Suprapubic skin (tissue), 4 donors: ENCODE measurements at places on chromosomes 7 and 10. TPM values are rescaled to one million over a fixed set of nuclear protein-coding genes. Genes with fewer than 3 reads are reported as not detected.

DNA sequence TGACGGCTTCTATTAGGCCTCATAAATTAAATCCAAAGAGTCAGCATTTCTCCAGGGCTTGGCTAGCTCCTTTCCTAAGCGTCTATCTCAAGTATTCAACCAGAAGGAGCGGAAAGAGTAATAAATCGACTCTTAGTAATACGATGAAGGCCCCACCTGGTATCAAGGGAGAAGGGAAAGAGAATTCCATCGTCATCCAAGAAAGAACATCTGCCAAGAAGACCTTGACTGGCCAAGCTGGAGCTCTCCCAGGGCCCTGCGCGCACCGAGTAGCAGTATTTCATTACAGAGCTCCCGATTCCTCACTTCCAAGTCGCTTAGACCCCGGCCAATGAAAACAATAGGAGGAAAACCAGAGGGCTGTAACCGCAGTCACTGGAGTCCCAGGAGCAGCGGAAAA lies 178.0 kb upstream of the FRMD4A start:
- no peak for DNase-seq

RADIL gene
- total RNA-seq = 2.1 TPM

PAPSS2 gene
- 5.6 TPM for total RNA-seq

SIRT1 gene
- 26.3 TPM for total RNA-seq

- DNase-seq = no peak
These were observed 8.2 kb upstream of the VCL start for GRCh38 chr10:73989594-73990150.

GRCh38 chr7:139620676-139621344 lies 97.3 kb downstream of the CLEC2L start:
- no peak for DNase-seq

DNA sequence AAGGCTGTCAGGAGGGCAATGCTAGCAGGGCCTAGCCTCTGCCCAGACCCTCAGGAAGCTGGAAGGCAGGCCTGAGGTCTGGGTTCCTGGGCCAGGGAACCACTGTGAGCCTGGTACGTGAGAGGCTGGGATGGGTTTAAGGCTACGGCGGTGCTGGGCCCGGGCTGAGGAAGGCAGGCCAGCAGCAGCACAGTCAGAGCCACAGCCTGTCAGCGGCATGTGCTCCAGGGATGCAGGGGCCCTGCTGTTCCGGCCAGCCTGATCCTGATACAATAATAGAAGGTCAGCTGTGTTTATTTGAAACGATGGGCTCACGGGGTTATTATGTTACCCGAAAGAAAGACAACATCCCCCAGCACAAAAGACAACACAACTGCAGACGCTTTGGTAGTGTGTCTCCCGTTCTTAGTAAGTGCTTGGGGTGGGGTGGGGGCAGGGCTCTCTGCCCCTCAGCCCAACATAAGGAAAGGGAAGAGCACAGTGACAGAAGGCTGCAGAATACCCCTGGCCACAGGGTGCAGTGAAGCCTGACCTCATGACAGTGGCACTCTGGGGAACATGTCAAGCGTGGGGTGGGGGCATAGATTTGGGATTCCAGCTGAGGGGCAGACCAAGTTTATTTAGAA lies 95.0 kb downstream of the COL13A1 start:
- no peak for DNase-seq

GRCh38 chr10:81414038-81414437 lies 461.0 kb upstream of the NRG3 start:
- DNase-seq = no peak

GRCh38 chr10:10803278-10803677 lies 214.4 kb upstream of the CELF2 start:
- no peak for DNase-seq

- no peak for DNase-seq
These were observed 531.2 kb downstream of the HTR7 start for GRCh38 chr10:90326498-90327267.

DNA sequence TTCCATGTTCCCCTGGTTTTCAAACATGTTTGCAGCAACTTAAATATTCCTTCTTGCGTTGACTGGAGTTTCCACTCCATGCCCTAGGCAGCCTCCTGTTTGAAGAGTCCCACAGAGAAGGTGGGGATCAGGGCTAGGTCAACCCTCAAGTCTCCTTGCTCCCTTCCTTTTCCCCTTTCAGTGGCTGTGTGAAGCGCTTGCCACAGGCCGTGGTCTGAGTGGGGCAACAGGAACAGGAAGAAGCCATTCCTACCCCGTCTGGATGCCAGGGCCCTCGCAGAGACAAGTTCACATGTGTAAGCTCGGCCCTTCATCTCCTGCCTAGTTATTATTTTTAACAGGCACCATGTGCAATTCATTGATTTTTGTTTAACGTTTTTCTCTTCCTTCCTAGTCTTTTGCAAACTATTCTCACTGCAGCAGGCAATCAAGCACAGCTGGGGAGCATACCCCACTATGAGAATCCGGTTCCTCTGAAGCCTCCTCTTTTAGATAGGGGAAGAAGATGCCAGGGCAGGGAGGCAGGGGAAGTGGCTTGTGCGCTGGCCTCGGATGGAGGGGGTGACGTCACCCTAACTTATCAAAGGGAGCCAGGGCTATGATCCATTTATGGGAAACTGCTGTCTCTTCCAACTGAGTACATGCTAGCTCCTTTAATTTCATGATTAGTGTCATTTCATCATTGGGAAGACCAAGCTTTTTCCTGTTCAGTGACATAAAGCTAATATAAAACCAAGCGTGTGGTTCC lies 64.2 kb downstream of the PRLHR start:
- DNase-seq = no peak

SERPINE1 gene
- 22.9 TPM for total RNA-seq

DNA sequence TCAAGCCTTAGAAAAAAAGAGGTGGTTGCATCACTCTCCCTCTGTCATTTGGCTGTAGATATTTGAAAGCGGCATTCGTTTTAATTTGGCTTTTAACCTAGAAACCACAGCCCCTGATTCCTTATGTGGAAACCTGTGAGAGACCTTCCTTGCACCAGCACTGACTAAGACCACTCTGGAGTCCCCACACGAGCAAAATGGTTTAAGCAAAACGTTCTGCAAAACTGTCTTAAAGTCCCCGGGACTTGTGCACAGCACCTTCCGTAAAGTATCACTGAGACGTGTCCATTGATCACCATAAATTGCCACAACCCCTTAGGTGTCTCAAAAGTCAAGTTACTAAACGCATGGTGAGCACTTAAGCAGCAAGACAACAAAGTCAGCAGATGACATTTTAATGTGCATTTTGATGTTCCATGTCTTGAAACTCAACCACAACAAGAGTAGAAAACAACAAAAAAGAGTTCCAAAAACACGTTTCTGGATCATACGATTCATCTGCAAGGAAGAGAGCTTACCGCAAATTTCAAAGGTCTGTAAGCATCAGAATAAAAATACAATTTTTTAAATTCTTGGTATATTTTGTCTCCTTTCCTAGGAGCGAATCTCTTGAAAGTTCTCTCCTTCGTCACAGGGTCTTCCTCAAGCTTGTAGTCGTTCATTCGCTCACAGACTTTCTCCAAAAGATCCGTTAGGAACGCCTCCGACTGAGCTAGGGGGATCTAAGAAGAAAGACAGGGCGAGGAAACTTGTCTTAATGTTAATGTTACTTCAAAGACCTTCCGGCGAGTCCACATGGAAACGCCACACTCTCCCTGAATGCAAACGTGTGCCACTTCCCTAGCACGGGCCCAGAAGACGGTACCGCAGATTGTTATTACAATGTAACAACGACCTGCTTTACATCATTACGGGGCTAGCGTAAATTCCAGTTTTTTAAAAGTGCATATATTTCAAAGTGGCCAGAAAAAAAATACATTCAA lies 37.7 kb downstream of the CNPY1 start:
- no peak for DNase-seq

SLC18A3 gene
- total RNA-seq = not detected

DNA sequence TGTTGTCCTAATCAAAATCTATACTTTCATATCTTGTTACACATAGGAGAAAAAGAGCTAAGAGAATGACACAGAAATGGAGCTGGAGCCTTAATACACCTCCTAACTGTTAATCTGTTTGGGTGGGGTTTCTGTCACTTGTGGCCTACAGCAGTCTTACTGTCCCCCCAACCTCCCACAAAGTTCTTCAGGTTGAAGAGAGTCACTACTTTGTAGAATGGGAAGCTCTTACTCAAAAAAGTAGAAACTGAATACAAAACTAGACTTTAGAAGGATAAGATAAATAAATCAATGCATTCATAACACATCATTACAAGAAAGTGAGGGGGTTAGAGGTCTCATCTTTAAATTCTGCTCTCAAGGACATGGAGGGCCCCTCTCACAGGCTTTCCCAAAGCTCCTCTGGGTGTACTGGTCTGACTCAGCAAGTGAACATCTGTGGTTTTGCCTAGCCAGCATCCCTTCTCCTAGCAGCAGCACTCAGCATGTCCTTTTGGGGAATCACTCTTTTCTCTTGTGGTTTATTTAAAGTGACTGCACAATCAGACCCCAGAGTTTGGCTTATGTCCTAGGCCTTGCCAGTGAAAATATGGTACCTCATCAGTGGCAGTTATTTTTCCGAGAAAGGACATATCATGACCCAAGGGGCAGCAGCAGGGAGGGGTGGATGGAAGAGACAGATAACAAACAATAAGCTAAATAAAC lies 2.0 kb upstream of the BLVRA start:
- DNase-seq = no peak

GRCh38 chr7:92715963-92716362 lies 120.4 kb downstream of the CDK6 start:
- no peak for DNase-seq

GRCh38 chr10:109215291-109216075 lies 707.8 kb downstream of the XPNPEP1 start:
- DNase-seq = no peak

DNA sequence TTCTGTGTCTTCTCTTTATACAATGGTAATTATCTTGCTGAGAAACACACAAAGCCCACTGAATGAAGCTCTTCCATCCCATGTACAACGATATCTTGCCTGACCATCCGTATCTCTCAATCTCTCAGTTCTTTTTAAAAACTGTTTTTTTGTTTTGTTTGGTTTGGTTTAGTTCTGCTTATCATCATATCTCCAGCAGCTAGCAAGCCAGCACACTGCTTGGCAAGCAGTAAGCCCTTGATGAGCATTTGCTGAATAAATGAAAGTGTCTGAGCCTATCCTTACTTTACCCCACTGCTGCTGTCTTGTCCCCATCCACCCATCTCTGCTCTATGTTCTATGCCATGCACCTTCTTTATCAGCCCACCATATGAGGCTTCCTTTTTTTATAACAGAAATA lies 34.2 kb downstream of the ITGB1 start:
- no peak for DNase-seq

C10orf53 gene
- total RNA-seq = not detected

DNA sequence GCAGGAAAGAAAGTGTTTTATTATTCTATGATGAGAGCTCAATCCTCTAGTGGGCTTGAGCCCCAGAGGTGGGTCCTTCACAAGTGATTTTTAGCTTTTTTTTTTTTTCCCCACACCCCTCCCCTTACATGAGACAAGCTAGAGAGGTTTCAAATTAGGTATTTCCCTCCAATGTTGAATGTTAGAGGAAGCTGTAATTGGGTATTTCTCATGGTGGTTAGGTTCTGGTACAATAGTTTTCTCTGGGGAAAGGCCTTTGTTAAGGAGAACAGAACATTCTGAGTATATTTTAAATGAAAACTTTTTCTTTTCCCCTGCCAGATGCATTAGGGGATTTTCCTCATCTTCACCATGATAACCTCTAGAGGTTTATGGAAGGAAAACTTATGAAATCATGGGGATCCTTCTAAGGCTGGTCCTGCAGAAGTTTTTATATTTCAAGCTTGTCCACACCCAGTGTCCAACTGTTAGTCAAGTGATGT lies 1039.7 kb downstream of the NRG3 start:
- no peak for DNase-seq

DNA sequence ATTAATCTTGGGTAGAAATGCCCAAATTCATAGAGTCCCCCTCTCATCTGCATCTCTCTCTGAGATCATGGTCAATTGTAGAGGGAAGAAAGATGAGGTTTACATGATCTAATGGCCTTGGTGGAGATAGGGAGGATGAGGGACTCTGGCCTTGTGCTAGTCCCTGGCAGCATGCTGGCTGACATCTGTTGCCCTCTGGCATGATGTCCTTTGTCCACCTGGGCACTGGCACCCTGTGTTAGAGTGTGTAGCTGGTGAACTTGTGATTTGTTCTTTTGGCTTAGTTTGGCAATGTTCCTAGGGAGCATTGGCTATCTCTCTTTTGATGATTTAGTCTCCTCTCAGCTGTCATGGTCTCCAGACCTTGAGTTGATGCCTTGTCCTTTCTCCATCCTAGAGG lies 103.2 kb downstream of the DYNC1I1 start:
- no peak for DNase-seq

DNA sequence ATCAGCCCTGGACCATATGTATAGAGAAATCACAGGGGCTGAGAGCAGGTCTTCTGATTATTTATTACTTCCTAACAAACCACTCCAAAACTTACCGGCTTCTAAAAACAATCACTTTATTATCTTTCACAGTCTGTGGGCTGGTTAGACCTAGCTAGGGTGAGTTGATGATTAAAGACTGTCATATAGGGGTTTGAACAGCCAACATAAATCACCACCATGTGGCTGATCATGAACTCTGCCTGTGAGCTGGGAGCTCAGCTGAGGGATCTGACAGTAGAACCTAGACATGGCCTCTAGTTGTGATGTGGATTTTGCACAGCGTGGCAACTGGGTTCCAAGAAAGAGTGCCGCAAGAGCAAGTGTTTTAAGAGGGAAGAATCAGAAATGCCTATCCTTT lies 305.4 kb downstream of the CSTF2T start:
- no peak for DNase-seq

DNA sequence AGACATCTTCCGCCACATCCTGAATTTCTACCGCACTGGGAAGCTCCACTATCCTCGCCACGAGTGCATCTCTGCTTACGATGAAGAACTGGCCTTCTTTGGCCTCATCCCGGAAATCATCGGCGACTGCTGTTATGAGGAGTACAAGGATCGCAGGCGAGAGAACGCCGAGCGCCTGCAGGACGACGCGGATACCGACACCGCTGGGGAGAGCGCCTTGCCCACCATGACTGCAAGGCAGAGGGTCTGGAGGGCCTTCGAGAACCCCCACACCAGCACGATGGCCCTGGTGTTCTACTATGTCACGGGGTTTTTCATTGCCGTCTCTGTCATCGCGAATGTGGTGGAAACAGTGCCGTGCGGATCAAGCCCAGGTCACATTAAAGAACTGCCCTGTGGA lies 1.9 kb downstream of the KCND2 start:
- DNase-seq = no peak

DNA sequence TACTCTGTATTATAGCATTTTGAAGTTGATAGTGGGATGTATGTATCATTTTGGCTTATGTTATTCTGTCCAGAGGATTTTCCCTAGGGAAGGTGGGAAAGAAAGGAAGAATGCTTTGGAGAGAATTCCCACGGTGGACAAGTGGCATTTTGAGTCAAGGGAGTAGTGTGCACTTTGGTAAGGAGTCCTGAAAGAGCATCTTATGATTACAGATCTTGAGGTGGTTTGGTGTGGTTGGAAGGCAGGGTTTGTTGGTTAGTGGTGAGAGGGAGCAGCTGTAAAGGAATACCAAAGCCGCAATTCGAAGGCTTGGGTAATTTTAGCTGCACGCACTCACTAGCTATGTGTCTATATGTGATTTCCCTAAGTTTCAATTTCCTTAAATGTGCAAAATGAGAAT lies 16.1 kb downstream of the CCSER2 start:
- no peak for DNase-seq

C7orf57 gene
- not detected for total RNA-seq

MYL7 gene
- total RNA-seq = not detected

GRCh38 chr10:57395923-57396322 lies 871.8 kb downstream of the IPMK start:
- DNase-seq = no peak
